CD8-positive, alpha-beta T cell (primary cell): ENCODE measurements at places on chromosomes 6 and 20. TPM values are rescaled to one million over a fixed set of nuclear protein-coding genes. Genes with fewer than 3 reads are reported as not detected.

The PAK5 gene
- total RNA-seq = not detected

DNA sequence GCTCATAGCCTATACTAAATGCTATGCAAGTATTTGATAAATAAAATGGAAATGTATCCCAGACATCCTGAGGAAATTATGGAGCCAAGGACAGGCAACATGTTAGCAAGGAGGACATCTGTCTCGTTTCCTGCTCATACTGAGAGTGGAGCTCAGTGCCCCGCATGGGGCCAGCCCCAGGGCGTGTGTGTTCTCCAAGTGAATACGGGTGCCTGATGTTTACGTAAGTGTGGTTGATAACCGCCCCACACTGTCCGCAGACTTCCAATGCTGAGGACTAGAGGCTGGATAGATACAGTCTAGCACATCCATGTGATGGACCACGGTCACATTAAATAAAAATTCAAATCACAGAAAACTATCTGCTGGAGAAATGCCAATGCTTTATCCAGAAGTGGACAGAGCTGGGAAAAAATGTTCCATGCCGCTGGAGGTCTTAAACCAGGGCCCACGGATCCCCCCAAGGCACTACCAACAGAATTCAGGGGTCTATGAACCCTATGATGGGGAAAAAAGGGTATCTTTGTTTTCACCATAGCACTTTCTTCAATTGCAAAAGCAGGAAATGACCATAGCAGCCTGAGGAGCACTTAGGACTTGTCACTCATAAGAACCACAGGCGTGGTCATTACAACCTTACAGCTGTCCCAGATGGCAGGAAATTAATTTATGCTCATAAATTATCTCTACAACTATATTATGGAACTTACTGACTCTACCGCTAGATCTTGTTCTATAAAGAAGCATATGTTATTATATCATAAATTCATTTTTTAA, 24.9 kb downstream of the TGM2 start:
- DNase-seq = no peak

The SLC22A1 gene
- 0.67 TPM for total RNA-seq

The SCGN gene
- total RNA-seq = not detected

The NRSN1 gene
- total RNA-seq = not detected

DNA sequence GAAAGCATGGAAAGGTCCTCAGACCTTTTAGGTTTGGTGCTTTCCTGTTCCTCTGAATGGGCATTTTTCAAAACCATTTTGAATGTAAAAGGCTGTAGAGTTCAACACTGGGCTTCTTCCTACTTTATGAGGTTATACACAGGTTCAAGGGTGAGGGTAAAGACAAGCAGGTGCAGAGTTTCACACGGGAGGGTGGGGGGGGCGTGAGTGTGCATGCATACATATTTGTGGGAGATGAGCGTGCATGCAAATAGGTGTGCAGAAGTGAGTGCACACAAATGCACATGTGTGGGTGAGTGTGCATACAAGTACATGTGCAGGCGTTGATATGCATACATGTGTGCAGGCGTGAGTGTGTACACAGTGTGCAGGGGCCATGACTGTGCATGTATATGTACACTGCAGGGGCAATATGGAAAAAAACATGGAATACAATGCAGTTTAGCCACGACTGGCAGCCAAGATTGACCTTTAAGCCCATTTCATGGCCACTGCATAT, 183.1 kb downstream of the GMPR start:
- DNase-seq = no peak

DNA sequence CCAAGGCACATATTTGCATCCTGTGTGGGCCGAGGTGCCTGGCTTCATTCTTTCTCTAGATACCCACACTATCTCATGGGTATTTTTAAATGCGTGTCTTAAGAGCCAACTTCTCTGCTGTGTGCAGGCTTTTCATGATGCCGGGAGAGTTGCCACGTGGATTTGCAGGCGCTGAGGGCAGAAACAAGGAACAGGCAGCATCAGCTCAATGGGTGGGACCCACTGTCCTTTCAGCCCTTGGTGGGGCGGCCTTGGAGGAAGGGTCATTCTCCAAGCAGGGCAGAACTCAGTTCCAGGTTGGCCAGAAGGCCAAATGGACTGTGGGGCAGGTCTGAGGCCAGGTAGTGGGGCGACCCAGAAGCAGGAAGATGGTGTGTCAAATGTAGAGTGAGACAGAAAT, 84.7 kb downstream of the PHACTR3 start:
- DNase-seq = no peak

The SULF2 gene
- total RNA-seq = 1.2 TPM

DNA sequence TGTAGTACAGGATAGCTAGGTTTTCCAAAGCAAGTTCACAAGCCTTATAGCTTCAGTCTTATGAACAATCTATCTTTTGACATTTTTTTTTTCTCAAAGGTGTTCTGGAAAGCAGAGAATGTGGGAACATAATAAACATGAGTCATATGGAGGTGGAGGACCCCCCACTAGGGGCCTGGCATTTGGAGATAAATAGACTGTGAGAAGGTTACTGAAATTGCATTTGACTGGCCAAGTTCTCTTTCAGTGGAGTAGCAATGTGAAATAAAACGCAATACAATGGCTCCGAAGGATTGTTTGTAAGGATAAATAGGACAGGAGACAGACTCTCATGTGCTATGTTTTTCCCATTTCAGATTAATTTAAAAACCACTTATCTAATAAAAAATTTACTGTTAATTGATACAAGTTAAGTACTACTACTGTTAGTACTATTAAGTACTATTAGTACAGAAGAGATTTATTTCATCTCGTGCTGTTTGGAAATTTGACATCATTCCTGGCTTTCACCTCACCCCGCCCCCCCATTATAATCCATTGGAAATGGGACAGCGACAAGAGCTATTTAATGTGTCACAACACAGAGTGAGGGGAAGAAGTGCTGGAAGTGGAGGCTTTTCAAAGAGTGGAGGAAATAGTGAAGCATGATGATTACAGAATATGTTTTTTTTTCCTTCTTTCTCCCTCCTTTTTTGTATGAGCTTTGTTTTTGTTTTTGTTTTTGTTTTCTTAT, 122.6 kb upstream of the ID4 start:
- no peak for DNase-seq

- DNase-seq = no peak
Measured at GRCh38 chr6:31065556-31065955, 46.8 kb downstream of the C6orf15 start.

GRCh38 chr6:168032005-168032760, 34.7 kb downstream of the KIF25 start:
- no peak for DNase-seq

DNA sequence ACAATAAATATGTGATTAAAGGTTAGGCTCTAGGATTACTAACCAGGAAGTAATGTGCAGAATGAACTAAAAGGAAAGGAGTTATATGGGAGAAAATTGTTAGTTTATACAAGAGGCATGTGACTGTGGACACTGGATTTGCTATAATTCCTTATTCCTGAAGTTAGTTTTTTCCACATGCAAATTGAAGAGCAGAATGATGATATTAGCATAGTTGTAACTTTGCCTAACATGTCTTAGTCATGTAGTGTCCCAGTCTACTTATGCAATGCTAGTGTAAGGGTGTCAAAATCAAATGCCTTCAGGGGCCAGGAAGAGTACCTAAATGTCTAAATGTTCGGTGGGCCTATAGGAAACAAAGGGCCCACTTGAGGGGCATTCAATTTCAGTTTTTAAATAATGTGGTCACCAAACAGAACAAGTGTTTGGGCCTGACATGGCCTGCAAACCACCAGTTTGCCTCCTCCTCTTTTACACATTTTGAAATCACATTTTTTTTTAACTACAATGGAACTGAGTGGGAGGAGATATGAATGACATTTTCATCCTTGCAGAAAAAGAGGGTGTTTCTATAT, 28.0 kb upstream of the CEP85L start:
- no peak for DNase-seq

DNA sequence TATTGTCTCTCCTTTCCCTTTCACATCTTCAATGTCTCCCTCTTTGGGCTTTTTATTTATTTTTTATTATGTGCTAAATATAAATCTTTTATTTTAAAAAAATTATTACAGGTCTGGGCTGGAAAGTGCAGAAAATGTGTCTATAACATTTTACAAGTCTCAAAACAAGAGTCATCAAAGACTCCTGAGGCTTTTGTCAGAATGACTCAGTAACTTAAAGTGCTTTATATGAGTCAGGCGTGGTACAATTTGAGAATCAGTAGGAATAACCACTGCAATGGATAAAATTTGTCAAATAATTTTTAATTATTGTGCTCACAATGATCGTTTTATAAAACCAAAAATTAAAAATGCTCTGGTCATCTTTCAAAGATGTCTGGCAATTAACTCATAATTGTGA, 193.9 kb downstream of the MMUT start:
- DNase-seq = no peak

GRCh38 chr6:113707194-113707593, 150.0 kb upstream of the MARCKS start:
- no peak for DNase-seq

- DNase-seq = no peak
Measured at GRCh38 chr6:119224095-119224701, 125.4 kb downstream of the MAN1A1 start.

The OOEP gene
- not detected for total RNA-seq

GRCh38 chr6:31899215-31899614, 1.7 kb upstream of the EHMT2 start:
- no peak for DNase-seq

DNA sequence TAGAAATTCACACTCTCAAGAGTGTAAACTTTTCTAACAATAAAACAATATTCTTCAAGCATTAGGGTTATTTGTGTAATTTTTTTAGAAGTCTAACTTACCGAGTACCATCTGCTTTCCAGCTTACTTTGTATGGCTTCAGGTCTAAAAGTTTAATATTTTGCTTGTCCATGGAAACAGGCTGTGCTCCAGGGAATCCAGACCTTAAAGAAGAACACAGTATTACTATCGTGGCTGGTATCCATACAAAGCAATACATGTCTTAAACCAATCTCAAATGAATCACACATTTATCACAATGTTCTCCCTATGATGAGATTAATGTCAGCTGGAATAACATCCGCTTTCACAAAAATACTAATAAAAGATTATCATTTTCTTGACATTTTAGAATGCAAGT, 73.0 kb downstream of the RNGTT start:
- no peak for DNase-seq

DNA sequence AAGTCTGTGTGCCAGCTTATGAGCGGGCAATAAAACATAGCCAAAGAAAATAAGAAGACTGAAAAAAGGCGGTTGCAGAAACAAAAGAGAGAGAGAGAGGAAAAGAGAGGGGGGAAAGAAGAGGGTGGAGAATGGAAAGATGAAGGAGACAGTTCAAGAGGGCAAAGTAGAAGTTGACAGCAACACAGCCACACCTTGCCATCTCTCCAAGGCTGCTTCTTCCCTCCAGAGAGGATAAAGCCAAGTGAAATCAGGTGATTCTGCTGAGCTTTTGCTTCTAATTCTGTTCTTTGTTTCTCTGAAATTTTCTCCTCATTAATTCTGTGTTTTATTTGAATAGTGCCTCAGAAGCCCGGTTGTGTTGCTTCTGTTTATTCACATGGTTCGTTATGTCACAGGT, 48.5 kb downstream of the PTPRK start:
- DNase-seq = no peak

DNA sequence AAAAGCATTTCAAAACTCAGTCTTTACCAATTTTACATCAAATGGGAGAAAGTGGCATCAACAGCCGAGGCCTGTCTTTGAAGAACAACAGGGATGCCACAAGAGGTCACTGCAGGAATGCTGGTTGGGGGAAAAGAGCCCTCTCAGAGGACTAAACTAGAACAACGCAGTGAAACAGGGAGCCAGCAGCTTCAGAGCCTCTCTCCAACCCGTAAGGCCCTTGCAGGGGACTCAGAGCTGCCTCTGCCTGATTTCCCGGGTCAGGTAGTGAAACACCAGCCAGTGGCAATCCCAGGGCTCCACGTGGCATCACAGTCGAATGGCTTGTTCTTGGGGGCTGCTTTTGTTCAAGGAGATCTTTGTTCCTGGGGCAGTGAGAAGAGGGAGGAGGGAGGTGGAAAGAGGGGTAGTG, 55.0 kb upstream of the KCNK16 start:
- DNase-seq = no peak

DNA sequence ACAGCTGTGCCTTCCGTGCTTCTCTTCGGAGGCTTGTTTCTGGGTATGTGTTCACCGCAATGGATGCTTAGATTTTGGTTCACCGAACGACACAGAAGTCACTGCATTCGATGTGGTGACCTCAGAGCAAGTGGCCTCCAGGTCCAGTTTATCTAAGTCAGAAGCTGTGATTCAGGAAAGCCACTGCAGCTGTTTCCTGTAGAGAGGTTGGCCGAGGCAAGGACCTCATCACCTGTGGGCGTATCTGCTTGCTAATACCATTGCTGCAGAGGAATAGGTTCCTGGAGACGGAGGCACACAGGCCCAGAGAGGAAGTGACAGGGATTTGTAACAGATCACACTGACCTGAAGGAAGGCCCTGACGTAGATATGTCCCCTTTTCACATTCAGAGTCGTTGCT, 82.7 kb downstream of the FARS2 start:
- DNase-seq = no peak

DNA sequence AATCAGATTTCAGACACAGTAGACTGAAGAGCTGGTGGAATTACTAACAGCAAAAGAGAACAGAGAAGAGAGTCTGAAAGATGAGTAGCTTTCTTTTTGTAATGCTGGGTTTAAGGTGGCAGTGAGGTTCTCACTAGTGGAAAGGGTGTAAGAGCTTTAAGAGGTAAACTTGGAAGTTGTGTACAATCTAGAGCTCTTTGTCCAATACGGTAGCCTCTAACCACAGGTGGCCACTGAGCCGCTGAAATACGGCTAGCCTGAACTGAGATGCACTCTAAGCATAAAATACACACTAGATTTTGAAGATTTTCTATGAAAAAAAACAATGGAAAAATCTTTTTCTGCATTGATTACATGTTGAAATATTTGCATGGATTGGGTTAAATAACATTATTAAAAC, 4.0 kb downstream of the ELOVL2 start:
- DNase-seq = no peak

DNA sequence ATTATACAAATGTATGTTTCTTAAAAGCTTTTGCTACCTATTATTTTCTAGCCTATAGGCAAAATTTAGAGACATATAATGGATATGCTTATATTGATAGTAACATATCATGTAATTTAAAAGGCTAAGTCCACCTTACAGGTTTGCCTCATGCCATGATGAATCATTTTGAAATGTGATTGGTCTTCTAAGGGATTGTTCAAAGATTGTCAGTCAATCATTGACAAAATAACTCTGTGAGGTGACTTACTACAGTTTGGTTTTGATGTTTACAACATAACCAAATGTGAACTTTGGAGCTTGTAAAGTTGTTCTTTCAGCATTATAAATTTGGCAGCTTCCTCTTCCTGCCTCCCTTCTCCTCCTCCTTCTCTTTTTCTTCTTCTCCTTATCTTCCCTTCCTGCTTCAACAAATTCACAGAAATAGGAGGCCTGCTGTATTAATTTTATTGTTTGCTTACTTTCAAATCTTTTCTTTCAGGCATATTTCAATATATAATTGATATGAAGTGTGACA, 39.7 kb upstream of the ZFP64 start:
- DNase-seq = no peak

- DNase-seq = no peak
Measured at GRCh38 chr20:63133481-63134091, 82.3 kb downstream of the YTHDF1 start.

The BTN1A1 gene
- total RNA-seq = not detected

- DNase-seq = peak; percentile 58
Measured at GRCh38 chr6:30013291-30013922, 47.7 kb upstream of the POLR1H start.

The SLC22A3 gene
- total RNA-seq = not detected
